Lung microvascular endothelial cell (primary cell): ENCODE measurements at places on chromosomes 12 and 14.

- no peak for DNase-seq
Measured at GRCh38 chr14:94795372-94795771, 25.5 kb upstream of the GSC start.

GRCh38 chr12:120710031-120710804, at the start of gene UNC119B:
TSS of gene UNC119B (plus strand) at chr12:120710458. CDS start at chr12:120710475, 17 bp downstream.
- peak; percentile 59 for DNase-seq

GRCh38 chr14:30648471-30648870, 26.4 kb downstream of the SCFD1 start:
- no peak for DNase-seq

DNA sequence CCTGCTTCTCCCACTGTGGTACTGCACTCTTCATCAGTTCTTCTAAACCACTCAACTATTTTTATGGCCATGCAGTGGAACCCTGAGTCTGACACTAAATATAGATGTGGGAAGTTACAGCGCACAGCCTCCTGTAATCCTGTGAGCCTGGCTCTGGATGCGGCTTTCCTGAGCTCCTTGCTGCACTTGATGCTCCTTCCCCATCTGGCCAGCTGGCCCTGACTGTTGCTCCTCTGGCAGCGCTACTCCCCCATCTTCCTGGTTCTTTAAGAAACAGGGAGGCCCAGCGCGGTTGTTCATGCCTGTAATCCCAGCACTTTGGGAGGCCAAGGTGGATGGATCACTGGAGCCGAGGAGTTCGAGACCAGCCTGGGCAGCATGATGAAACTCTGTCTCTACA, 24.6 kb downstream of the IQSEC3 start:
- DNase-seq: no peak

DNA sequence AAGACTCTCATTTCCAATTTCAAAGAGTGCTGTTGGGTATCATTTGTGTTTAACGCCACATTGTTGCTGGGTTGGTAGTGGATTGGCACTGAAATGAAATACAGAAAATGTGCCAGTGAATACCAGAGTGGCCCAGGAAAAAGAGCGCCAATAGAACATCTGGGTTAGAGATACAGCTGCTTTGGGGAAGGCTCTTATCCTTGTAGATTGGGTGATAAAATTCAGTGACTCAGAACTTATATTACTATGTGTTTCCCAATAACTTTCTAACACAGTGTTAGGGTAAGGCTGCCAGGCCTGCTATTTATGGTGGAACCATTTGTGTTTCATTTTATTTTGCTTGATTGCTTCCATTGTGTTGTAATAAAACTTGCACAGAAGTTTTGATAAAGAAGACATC, 168.2 kb upstream of the SSTR1 start:
- no peak for DNase-seq

- DNase-seq: no peak
Measured at GRCh38 chr14:79136071-79137044, 966.2 kb downstream of the NRXN3 start.
